ENCODE measurements at places on chromosomes 4 and X.

- DNase-seq, result peak; percentile 1
These were observed 14.7 kb upstream of the DCHS2 start for GRCh38 chr4:154506253-154506652.

- no peak for DNase-seq
These were observed 329.5 kb downstream of the KCTD8 start for GRCh38 chr4:44118971-44119680.

DNA sequence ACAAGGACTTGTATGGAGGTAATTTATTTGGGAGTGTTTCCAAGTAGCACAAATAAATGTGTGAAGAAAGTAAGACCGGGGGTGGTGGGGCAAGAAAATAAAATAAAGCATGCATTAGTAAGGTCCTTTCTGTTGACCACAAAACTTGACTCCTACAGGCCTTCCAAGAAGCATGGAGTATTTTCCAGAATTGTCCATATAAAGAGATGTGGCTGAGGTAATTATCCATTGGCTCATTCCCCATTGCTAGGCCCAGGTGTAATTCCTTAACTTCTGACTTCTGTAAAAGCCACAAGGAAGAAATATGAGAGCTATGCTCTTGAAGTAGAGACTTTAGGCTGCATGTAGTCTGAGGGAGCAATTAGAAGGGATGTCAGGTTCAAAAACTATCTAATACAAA lies 430.5 kb upstream of the PABPC4L start:
- DNase-seq, result no peak

- no peak for DNase-seq
These were observed 199.0 kb downstream of the BANK1 start for GRCh38 chr4:101989551-101989950.

DNA sequence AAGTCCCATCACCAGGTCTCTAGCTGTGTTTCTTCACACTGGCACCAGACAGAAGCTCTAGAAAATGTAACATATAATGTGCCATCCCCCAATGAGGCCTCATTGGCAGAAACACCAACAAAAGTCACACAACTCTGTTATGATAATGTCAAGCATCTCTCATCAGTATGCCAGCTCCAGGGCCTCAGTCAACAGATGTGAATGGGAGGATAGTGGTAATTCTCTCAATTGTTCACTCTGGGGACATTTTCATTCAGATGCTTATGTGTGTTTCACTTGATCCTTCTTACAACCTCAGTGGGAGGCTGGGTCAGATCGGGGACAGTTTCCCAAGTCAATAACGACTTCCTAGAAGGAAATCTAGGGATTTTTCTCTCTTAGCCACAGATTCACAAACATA lies 57.5 kb upstream of the SCOC start:
- no peak for DNase-seq

DNA sequence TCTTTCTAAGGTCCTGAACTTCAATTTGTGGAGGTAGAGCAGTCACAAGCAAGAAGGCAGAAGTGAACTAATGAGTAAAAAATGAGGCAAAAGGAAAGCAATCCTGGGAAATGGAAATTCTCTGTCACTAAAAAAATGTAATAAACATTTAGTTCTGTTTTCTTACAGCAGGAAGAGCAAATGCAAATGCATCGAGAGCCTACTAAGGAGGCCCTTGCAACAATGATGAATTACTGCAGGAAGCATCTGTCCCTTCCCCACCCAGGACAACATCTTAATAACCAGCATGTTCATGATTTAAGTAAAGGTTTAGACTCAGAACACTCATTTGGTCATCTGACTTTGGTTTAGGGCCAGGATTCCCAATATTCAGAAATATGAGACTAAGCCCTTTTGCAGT lies 341.4 kb upstream of the NOCT start:
- DNase-seq, result no peak

GRCh38 chr4:8819473-8820177 lies 52.0 kb downstream of the HMX1 start:
- no peak for DNase-seq

- DNase-seq, result no peak
These were observed 10.4 kb downstream of the RELL1 start for GRCh38 chr4:37675587-37676290.

DNA sequence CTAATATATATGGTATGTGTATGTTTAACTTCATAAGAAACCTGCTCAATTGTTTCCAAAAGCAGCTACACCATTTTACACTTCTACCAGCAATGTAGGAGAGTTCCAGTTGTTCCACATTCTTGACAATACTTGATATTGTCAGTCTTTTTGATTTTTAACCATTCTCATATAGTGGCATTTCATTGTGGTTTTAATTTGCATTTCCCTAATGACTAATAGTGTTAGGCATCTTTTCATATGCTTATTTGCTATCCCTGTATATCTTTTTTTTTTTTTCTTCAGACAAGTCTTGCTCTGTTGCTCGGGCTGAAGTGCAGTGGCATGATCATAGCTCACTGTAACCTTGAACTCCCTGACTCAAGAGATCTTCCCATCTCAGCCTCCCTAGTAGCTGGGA lies 58.2 kb upstream of the TRIM2 start:
- no peak for DNase-seq

DNA sequence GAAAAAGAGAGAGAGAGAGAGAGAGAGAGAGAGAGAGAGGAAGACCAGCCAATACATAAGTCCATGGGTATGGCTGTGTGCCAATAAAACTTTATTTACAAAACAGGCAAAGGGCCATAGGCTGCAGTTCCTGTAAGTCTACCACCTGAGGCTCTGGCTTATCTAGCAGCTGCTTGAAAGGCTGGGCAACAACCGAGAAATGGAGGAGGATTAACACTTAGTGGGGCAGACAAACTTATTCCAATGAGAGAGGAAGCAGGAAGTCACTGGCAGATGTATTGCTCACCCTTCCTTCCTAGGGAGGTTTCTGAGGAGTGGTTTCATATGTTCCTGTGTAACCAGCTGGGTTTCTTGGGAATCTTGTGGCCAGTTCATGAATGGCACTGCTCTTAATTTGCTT lies 4.7 kb upstream of the GPR143 start:
- no peak for DNase-seq

GRCh38 chrX:120023259-120023658 lies 54.2 kb downstream of the RHOXF2B start:
- no peak for DNase-seq

GRCh38 chrX:20620306-20620705 lies 353.6 kb upstream of the RPS6KA3 start:
- DNase-seq, result peak; percentile 52

DNA sequence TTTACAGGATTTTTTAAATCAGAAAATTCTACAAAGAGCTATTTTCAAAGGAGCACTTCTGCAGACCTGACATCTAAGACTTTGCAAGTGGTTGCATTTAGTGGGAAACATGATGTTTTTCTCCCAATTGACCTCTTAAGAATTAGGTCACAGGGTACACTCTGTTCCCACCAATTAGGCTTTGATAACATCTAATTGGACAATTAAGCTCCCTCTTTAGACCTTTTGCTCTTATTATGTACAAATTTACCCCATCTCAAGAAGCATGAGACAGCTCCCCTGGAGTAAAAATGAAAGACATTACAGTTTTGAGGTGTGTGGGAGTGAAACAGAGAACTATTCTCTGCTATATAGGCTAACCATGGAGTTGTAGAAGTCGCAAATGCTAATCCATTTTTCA lies 31.8 kb upstream of the AGA start:
- DNase-seq, result no peak

- no peak for DNase-seq
These were observed 229.2 kb downstream of the FRAS1 start for GRCh38 chr4:78286281-78286680.

- no peak for DNase-seq
These were observed 2637.0 kb downstream of the PCDH7 start for GRCh38 chr4:33357121-33357520.

DNA sequence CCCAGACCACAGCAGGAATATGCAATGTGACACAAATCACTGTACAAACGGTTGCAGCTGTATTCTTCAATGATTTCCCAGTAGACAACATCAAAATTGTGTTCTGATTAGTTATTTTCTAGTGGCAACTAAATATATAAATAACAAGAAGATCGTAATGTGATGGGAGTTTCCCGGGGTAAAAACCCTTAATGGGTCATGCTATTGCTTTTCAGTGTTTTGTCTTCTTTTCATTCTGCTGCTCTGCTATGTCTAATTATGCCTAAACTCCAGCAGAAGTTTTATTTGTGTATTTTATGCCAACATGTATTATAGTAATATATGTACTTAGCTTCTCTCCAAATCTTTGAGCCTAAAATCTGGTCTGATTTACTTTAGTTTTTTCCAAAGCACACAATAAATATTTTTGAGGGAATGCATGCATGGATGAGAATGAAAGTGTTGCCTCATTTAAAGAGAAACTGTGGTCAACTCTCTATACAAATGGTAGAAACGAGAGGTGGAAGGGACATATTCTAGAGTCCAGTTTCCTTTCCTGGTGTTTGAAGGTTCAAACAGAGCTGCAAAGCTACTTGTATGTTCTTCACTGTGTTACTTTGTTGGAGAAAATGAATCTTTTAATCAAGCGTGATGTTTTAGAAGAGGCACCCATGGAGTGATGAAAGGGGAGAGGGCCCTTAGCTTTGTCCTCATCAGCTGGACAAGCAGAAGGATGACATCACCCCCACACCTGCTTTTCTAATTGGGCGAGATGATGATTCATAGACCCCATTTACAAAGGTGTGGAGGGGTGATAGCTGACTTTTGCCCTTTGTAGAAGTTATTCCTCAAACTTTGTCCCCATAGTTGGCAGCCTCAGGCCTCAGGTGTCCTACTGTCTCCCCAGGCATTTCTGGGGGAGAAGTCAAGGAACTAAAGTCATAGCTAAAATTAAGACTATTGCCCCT lies 129.7 kb downstream of the FRAS1 start:
- no peak for DNase-seq

- no peak for DNase-seq
These were observed 28.9 kb upstream of the TLL1 start for GRCh38 chr4:165844161-165844560.

DNA sequence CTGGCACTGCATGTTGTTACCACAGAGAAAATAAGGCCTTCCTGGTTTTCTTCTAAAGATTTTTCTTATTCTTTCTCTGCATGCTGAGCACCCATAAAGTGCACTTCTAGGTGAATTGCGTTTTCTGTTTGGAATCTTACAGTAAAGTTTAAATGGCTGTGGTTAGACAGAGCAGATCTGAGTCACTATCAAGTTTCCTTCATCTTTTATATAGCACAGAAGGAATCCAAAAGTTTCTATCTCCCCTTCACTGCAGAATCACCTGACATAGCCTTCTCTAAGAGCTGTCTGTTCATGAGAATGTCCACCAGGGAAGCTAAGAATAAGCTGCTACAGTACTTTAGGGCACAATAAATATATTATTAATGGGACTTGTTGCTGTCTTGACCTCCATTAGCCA lies 455.5 kb upstream of the FAM241A start:
- peak; percentile 8 for DNase-seq

- DNase-seq, result no peak
These were observed 73.6 kb downstream of the EGF start for GRCh38 chr4:109985993-109986974.

DNA sequence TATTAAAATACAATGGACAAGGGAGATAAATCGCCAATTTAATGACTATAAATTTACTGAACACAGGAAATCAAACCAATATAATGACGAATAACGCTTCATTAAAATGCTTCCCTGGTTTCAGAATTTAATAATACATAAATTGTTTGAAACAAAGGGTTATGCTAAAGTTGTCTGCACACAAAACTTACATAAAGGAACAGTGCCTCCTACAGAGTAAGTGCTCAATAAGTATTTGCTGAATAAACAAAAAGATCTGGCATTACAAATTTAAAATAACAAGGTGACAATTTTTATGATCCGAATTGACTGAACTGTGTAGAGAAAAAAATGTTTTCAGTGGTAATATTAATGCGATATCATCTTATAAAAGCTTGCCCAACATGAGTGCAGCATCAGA lies 69.6 kb downstream of the NOCT start:
- DNase-seq, result peak; percentile 1

DNA sequence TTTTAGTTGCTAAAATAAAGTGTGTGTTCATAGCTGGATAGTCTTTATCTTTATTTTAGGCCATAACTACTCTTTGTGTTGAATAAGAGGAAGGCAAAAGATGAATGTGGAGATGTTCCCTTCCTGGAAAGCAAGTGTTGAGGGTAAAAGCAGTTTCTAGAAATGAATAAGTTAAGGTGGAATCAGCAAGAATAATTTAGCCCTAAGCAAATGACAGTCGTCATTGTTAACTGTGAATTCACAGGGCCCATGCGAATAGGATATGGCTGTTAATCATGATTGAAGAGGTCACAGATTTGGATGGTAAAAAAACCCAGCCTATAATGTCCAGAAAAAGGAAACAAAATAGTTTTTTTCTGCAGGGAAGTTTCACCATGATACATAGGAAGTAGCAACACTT lies 167.8 kb upstream of the PPP3CA start:
- DNase-seq, result no peak

DNA sequence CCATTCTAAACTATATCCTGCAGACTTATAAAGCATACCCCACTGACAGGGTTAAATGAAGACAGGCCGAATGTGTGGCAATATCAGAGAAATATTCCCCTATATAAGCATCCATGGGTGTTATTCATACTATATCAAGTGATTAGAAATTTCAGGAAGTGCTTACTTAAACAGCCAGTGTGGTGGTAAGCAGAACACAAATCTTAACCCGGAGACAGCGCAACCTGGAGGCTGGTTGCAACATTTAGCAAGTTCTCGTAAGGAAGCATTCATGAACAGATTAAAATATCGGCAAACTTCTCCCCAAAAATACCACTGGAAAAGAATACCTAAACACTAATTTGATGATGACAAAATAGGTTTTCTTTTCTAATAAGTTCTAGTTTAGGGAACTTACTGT lies 261.2 kb downstream of the CBLL2 start:
- DNase-seq, result no peak

DNA sequence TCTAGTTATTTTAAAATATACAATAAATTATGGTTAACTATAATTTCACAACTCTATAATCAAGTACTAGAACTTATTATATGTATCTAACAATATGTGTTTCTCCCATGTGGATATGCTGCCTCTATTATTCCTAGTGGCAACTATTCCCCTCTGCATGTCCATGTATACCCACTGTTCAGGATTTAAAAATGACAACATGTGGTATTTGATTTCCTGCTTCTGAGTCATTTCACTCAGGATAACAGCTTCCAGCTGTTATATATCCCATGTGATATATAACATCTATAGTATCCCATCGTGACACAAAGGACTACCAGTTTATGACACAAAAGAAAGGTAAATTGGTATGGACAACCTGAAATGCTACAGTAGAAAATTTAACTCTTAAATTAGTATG lies 167.4 kb upstream of the TACR3 start:
- peak; percentile 62 for DNase-seq

DNA sequence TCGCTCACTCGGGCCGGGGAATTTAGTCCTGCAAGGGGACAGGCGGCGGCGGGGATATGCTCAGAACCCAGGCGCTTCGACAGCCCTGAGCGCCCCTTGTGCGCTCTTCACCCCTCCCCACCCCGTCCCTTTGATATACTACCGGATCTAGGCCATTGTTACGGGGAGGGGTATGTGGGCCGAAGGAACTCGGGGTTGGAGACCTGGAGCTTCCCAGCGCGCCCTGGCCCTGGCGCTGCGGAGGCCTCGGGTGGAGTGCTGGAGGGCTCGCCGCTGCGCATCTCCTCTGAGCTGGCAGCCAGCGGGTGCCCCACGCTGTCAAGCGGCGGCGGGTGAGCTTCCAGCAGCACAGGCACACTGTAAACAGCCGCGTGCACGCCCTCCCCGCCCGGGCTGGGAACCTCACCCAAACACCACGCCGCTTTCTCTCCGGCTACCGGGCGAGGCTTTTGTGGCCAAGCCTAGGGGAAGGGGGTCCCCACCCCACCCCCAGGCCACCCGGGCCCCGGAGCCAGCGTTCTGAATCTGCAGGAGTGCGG lies 54.5 kb upstream of the BCOR start:
- no peak for DNase-seq

- peak; percentile 82 for DNase-seq
These were observed 35.3 kb upstream of the SPRY1 start for GRCh38 chr4:123361195-123361861.

Measured in HCEC 1CT (cell line).